ENCODE measurements at places on chromosomes 3 and 15.
A peak's percentile ranks its signal among the peaks of the same experiment; 100 is the strongest.

- DNase-seq, result no peak
Observed at GRCh38 chr3:141073580-141073979, 22.4 kb downstream of the SPSB4 start.

- DNase-seq, result no peak
Observed at GRCh38 chr15:38699633-38700230, 135.1 kb upstream of the RASGRP1 start.

- DNase-seq, result no peak
Observed at GRCh38 chr3:30098653-30099455, 507.5 kb upstream of the TGFBR2 start.

DNA sequence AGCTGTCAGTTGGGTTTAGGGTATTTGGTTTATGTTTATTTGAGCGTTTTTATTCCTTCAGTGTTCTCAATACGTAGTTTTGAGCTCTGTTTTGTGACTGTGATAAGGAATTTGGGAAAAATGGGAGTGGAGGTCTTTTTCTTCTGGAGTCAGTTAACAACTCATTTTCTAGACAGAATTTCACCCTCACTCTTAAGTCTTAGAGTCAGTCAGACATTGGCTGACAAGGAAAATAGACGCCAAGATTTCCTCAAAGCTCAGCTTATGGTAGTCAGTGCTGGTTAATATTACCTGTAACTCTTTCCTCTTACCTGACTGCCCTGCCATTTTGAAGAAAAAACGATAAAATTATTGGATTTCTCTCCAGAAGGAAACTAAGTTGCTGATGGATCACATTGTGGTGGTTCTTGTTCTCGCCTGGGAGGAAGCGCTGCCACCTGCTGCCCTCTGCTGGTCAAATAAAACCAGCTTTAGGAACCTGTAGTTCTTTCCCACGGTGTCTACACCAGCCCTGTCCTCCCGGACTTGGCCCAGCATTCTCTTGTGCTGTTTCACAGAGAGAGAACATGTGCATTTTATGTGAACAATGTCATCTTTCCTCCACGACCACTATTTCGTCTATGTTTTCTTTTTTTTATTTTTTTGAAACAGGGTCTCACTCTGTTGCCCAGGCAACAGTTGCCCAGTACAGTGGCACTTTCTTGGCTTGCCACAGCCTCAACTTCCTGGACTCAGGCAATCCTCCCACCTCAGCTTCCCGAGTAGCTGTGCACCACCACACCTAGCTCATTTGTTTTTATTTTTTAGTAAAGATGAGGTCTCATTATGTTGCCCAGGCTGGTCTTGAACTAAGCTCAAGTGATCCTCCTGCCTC, 41.4 kb upstream of the UMPS start:
- DNase-seq, result peak; percentile 28

DNA sequence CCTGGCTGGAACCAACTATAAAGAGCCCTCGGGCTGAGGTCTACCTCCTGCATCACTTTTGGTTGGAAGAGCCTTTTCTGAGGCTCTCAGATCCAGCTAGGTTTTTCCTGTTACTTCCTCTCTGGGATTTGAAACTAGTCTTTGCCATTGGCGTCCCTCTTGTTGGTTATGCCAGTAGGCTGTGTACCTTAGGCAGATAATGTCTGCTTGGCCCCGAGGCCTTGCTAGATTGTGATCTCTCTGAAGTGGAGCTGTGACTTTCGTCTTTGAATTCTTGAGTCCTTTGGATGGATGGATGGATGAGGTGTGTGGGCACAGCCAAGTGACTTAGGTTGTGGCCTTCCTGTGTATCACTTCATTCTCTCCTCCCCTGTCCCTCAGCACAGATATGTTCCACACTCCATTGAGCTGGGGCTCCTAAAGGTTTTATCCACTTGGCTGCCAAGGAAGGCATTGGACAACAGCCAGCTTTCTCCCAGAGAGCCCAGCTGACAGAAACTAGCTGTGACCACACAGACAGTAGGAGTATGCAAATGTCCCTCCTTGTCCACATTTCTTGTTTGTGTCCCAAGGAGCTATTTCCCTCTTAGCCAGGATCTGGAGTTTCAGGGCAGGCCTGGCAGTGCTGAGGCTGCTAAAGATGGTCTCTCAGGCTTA, 7.9 kb upstream of the DNAJC17 start:
- DNase-seq, result no peak

DNA sequence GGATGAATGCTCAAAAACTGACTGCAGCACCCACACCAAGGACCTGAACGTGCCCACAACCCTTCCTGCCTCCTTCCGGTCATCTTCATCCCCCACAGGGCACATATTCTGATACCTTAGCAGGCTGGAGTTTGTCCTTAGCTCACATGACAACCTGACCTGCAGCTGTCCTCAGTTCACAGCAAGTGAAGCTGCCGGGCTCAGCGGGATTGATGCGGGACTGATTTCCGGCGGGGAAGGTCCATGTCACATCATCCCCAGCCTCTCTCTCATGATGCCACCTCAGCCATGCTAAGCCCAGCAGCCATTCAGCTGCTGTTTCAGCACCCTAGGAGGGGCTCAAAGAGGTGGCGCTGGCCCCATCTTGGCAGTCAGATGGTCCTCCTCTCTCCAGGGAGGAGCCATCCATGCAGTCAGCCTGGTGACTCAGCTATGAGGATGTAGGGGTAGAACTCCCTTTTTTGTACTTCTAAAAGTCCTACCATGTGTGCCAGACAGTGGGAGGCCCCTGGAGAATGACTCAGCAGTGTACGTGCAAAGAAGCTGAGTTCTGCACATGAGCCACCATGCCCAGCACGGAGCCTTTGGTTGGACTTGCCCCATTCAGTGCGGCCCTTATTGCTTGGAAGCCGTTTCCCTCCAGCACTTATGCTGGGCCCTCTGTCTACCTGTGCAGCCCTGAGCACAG, 9.5 kb downstream of the CA12 start:
- no peak for DNase-seq

DNA sequence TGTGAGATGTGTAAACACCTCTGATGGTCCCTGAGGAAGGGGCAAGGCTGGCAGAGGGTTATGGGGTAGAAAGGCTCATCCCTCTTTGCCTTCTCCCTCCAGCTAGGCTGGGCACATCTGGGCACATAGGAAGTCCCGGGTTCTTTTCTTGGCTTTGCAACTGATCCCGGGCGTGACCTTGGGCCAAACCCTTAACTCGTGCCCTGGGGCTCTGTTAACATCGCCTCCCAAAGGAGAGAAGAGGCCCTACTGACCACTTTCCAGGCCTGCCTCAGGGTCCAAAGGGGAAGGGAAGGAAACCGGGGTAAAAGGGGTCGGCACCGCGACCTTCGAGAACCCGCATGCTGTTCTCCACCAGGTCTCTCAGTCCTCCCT, 549 bp downstream of the C3orf18 start:
- DNase-seq, result no peak

DNA sequence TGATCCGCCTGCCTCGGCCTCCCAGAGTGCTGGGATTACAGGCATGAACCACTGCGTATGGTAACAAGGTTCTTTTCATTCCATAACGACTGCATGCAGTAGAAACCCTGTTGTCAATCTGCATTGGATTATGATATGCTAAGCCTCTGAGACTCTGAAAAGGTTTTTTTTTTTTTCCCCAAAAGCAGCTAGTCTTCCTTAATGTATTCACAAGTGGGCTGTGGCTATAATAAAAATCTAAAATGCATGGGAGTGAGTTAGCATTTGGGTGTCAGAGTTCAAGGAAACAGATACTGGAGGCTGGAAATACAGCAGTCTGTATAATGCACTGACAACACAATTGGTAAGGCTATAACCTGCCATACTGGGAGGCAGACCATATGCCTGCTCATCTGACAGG, 218.1 kb downstream of the NSUN3 start:
- no peak for DNase-seq

DNA sequence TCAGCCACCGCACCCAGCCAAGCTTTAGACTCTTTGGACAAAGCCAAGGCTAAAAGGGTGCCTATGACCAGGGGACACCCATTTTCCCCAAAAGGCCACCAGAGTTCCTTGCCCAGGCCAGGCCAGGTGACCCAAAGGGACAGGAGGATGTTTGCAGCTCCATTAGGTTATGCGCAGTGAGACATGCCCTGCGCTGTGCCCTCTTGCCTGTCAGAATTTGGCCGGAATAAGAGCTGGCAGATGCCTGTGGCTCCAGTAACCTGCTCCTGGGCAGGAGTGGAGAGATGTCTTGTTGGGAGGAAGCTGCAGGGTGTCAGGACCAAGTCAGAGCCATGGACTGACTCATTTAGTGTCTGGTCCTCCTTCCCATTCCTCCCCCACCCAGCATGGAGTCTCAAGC, 20.5 kb downstream of the DNASE1L3 start:
- DNase-seq, result no peak

GRCh38 chr15:39592500-39592899, 11.6 kb downstream of the THBS1 start:
- no peak for DNase-seq

GRCh38 chr3:61029194-61029593, 222.1 kb downstream of the FHIT start:
- DNase-seq, result no peak

- no peak for DNase-seq
Observed at GRCh38 chr3:15682561-15683185, 81.1 kb downstream of the BTD start.

DNA sequence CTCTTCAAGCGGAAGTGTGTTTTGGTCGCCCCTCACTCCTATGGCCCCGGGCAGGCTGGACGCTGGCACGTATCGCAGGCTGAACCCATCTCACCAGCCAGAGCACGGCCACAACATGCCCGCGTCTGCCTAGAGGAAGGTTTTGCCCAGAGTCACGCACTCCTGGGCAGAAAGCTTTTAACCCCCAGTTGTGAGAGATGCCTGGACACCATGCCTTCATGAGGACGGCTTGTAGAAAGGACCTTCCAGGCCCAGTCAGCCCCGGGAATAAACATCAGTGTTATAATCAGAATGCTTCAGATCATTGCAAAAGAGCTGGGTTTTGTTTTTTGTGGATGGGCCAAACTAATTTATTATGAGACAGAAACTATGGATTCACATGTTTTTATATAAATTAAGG, 16.5 kb downstream of the CYFIP1 start:
- DNase-seq, result no peak

GRCh38 chr15:92603278-92603677, 52.3 kb downstream of the FAM174B start:
- DNase-seq, result no peak

DNA sequence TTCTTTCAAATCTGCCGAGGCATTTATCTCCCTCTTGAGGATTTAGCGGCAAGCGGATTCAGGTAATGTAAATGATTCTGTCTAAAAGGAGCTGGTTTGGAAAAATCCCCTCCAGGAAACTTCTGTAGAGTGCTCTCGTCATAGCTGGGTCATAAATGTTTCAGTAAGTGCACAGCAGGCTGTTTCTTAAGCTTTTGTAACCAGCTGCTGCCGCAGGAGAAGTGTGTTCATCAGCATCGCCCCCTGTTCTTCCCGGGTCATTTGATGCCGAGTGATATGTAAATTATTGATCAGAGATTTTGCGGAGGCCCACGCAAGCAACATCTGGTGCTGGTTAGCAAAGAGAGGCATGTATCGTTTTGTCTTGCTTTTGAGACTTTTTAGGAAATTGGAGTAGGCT, 53.1 kb downstream of the DNASE1L3 start:
- no peak for DNase-seq

- DNase-seq, result no peak
Observed at GRCh38 chr3:125608419-125608818, 13.1 kb upstream of the OSBPL11 start.

GRCh38 chr3:150761831-150762661, 923 bp downstream of the SIAH2 start:
- DNase-seq, result no peak

GRCh38 chr3:193905541-193906396, 230.2 kb upstream of the HES1 start:
- no peak for DNase-seq

DNA sequence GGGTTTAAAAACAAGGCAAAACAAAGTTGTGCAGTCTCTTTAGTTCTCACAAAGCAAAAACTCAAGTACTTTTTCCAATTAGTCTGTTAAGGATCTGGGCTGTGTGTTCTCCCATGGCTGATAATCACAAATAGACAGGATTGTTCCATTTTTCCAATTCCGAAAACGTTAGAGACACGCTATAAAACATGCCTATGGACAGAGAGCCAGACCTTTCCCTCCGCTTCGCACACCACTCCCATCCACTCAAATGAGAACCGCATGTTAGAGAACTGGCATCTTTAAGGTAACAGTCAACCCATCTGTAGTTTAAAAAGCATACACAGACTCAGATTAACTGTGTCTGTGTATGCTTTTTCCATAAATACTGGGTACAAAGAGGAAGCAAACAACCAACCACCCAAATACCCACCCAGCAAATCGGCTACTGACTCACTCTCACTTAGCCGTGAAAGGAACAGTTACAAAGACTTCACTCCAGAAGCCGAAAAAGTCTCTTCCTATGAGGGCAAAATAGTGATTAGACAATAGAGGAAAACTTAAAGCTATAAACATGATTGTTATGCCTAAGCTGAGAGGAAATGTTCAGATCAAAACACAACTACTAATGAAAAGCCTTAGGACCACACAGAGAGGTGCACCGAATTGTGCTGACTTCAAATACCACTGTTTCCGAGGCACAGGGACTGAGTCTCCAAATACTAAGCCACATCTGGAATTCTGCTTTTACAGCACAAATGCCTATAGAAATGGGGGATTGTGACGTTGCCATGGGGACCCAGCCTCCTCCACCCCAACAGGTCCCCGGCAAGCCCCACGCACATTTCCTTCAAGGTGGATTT, 36.1 kb downstream of the IL17RD start:
- no peak for DNase-seq

- DNase-seq, result no peak
Observed at GRCh38 chr3:108097322-108098002, 6.6 kb upstream of the CD47 start.

DNA sequence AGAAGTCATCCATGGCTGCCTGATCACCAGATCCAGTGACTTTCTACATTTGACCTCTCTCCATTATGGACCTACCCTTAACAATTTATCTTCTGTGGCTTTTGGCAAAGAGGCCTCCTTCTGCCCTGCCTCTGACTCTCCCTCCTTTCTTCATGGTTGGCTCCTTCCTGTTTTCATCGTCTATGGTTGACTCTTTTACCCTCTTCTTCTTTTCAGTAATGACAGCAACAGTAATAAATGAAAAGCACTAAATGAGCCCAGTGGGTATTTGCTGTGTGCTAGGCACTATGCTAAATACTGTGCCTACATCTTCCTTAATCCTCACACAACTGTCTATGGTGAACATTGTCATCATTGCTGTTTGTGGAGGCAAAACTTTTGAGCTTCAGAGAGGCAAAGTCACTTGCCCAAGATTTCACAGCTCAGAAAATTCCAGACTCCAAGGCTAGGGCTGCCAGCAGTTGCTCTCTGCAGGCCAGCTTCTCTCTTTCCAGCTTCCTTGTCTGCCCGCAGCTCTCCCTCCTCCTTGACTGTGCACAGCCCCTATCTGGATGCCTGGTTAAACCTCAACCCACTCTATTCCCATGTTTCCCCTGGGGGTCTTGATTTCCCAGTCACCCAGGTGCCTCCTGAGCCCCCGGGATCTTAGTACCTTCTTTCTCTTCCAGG, 24.6 kb downstream of the ITPR1 start:
- no peak for DNase-seq

- no peak for DNase-seq
Observed at GRCh38 chr3:120198305-120198878, 86.6 kb downstream of the GPR156 start.

GRCh38 chr15:85685356-85685755, 109.4 kb downstream of the KLHL25 start:
- no peak for DNase-seq

- DNase-seq, result no peak
Observed at GRCh38 chr3:113096188-113096892, 105.6 kb downstream of the GTPBP8 start.

All from stimulated activated CD8-positive, alpha-beta memory T cell treated with anti-CD3 and anti-CD28 coated beads, Interleukin-4, amount 100 ng/mL, for 1 hour (primary cell).